ENCODE measurements at places on chromosomes 6 and 20.

DNA sequence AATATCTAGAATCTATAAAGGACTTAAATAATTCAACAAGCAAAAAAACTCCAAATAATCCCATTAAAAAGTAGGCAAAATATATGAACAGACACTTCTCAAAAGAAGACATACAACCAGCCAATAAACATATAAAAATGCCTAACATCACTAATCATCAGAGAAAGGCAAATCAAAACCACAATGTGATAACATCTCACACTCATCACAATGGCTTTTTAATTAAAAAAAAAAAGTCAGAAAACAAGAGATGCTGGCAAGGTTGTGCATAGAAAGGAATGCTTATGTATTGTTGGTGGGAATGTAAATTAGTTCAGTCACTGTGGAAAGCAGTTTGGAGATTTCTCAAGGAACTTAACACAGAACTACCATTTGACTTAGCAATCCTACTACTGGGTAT, 979.6 kb upstream of the MAP3K7 start:
- no peak for DNase-seq

- no peak for DNase-seq
These were observed 234.0 kb upstream of the RREB1 start for GRCh38 chr6:6873778-6874177.

- no peak for DNase-seq
These were observed 88.1 kb upstream of the TGM3 start for GRCh38 chr20:2207770-2208097.

DNA sequence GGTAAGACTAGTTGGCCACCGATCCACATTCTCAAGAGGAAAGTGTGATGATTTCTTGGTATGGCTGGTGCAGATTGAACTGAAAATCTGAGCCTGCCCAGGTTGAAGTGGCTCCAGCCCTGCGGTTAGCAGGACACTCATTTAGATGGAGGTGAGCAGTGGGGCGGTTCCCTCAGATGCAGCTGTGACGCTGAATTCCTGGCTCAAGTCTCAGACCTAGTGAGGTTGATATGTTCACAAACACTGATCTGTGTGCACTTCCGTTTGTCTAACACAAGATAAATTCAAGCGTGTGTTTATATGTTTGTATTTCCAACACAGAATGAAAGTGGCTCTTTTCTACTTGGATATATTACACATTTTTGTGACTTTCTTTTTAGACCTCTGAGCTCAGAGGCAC, 83.4 kb upstream of the FRMD1 start:
- no peak for DNase-seq

DNA sequence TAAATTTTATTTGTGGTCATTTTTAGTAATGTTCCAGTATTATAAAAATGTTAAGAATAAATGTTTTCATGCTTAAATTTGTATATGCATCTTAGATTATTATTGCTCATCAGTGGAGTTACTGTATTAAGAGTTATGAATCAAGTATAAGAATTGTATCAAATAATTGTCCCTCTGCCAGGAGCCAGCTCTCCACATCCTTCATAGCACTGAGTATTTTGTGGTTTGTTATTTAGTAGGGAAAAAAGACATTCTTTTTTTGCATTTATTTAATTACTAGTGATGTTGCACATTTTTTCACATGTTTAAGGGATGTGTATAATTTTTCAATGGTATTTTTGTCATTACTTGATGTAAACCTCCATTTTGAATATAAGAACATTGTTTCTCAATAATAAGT, 102.0 kb downstream of the ADGRB3 start:
- no peak for DNase-seq

GRCh38 chr6:89887452-89888137, 6.7 kb upstream of the GJA10 start:
- no peak for DNase-seq

GRCh38 chr6:160737934-160738333, 35.9 kb downstream of the PLG start:
- DNase-seq, result no peak

DNA sequence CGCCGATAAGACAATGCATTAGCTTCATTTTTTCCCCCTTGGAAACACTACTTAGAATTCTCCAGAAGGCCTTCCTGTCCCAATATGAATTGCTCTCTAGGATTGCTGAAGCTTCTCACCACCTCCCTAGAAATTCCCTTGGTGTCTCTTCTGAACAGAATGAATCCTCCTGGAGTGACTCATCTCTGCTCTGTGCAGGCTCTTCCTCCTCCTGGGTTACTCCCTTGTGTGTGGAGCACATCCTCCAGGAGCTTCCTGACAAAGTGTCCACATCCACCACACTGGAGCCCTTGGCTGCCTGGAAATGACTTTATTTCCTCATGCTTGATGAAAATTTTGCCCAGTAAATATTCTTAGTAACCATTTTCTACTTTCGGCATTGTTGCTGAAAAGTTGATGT, 54.4 kb downstream of the DTNBP1 start:
- no peak for DNase-seq

DNA sequence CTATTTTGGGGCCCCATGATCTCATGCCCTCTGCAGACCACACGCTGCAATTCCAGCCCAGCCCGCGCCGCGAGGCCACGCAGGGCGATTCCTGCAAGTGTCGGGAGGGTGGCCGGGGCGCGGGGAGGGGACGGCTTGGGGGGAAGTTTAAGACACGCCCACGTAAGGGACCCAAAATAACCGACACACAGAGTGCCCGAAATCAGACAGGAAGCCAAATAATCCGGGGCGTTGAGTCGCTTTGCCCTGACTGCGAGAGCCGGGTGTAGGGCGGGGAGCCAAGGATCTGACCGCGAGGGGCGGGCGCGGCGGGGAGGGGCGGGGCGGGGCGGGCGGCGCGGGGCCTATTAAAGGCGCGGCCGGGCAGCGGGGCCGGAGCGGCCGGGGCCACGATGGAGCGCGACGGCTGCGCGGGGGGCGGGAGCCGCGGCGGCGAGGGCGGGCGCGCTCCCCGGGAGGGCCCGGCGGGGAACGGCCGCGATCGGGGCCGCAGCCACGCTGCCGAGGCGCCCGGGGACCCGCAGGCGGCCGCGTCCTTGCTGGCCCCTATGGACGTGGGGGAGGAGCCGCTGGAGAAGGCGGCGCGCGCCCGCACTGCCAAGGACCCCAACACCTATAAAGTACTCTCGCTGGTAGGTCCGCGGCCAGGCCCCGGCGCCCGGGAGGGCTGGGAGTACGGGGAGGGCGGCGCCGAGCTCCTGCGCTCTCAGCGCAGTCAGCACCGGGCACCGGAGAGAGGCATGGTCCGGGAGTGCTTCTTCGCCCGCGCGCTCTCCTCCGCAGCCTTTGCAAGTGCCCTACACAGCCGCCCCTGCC, at the start of gene ENPP1:
TSS of gene ENPP1 (plus strand) at position 377 of the 816 bp plus-strand sequence. CDS start at position 393, 16 bp downstream.
- peak; percentile 20 for DNase-seq

DNA sequence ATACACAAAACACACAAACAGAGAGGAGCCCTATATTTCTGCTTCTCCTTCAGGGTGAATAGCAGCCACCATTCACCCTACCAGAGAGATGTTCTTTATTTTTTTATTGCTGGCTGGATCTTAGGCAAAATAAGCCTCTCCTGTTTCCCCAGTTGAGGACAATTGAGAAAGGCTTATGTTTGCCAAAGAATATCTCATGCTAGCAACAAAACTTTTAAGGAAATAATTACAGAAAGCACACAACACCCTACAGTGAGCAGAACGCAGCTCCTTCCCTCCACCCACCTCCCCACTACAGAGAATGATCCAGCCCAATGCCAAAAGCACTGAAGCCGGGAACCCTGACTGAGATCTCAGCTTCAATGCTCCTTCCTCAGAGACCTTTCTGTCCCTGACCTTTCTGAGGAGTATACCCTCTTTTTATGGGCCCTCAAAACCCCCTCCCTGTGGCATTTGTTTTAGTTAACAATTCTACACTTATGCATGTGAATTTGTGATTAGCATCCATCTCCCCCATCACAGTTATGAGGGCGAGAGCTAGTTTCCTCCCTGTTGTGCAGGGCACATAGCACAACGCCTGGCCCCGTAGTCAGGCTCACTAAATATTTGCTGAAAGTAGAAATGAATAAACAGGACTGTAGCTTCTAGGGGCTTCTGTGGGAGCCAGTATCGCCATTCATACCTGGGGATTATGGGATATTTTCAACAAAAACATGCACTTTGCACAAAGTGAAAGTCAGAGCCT, 491.6 kb upstream of the CDH4 start:
- no peak for DNase-seq

- no peak for DNase-seq
These were observed 52.1 kb downstream of the EDN3 start for GRCh38 chr20:59352541-59352940.

DNA sequence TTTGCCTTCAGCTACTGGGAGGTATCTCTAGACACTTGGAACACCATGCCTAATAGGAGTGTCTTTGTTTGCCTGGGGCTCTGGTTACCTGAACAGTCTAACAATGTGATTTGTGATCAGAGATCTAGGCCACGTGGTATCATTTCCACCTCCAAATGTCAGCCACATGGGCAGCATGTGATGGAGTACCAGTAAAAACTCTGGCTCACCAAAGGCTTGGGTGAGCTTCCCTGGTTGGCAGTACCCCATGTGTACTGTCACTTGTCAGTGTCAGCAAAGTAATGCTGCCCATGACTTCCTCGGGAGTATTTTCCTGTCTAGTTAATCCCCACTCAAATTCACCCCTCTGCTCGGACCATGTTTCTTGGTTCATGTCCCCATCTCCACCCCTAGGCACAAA, 195.2 kb upstream of the LRFN2 start:
- no peak for DNase-seq

DNA sequence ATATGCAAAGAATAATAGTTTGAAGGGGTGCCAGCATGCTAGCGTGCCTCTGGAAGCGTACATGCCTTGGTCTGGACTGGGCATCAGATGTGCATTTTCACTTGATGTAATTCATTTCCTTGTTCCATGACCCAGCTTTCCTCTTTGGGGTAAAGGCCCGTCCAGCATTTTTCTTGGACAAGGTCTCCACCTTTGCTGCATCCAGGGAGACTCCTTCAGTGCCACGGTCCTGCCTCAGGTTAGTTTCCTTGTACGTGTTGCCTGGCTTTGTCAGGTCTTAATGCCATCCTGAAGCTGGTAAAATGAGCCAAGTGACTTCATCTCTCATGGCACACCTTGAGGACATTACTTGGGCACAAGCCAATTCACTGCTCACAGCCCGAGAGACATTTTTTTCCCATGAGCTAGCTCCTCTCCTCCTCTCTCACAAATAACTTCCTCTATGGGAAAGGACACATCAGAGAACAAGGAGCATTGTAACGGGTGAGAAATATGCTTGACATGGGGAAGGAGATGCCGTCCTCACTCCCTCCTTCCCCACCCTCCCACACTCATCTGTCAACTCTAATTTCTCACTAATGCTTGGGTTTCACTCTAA, 23.9 kb downstream of the EDN1 start:
- no peak for DNase-seq
